ENCODE measurements at places on chromosomes 7 and 10.
A peak's percentile ranks its signal among the peaks of the same experiment; 100 is the strongest.

- DNase-seq: no peak
These were observed 82.5 kb downstream of the TMEM178B start for GRCh38 chr7:141156407-141156806.

DNA sequence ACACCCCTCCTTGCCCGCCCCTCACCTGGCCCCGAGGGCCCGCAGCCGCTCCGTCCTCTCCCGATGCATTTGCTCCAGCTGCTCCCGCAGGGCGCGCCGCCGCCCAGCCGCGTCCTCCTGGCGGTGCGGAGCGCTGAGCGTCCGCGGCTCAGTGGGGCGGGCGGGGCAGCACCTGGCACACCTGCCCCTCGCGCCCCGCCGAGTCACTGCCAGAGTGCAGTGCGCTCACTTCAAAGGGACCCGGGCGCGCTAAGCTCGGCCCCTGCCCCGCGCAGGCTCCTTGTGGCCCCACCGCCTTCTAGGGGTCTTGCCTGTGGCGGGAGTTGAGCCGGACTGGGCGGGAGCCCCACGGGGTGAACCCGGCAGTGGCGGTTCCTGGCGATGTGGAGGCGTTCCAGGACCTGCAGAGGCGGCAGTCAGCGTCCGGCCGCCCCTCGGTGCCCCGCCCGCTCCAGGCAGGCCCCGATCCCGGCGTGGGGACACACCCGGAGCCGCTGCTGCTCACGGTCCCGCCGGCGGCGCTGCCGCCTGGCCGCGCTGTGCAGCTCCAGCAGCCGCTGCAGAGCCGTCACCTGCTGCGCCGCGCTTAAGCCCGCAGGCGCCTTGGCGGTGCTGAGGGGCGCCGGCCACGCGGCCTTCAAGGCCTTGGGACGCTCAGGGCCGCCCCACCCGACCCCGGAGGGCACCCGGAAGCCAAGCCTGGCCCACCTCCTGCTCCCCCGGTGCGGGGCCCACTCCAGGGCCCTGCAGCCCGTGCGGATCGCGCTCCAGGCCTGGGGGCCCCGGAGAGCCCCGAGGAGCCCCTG is 6.7 kb downstream of the ATP6V1F start:
- peak; percentile 69 for DNase-seq

DNA sequence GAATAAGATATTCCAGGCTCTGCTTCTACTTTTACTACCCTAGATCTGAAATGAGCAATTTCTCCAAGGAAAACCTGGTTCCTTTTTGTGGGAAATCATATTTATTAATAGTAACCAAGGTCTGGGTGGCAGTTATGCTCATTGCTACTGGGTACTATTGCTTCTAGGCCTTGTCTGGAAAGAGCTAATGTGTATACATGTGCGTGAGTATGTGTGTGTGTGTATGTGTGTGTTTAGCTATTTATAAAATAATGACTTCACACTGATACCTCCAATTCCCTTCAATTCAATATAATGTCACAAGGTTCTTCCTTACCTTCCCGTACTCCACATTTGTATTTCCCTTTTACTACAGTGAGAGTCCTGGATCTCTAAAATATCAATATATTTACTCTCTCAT is 26.0 kb upstream of the PLCE1 start:
- DNase-seq: no peak

DNA sequence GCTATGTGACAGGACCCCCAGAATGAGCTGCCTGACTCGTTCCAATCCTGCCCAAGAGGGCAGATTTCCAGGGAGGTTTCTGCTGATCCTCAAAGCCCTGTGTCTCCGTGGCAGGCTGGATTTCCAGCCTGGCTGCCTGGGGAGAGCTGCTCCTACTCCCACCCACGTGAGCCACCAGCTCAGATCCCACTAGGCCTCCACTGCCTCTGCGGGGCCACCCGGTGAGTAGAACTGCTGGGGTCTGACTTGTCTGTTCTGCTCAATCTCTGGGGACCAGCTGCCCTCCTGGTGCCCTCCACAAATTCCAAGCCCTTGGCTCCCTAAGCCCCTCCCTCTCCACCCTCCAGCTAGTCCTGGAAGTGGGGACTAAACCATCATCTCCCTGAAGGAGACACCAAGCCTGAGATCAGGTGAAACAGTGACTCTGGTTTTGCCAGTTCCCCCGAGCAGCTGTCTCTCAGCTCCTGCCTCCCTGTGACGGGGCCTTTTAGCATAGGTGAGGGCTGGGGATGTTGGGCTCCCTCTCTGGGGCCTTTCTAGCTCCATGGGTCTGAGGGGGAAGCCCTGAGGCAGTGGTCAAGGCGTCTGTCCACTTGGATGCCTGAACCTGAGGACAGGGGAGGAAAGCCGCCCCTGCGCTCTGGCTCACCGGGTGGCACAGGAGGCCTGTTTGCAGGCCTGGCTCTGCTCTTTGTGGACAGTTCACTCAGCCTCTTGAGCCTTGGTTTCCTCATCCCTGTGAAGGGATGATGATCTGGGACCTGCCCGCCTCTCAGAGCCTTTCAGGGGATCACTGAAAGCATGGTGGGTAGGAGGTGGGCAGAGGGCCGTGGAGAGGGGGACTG is 5.6 kb downstream of the FAM241B start:
- no peak for DNase-seq

- DNase-seq: no peak
These were observed 11.2 kb downstream of the MUC17 start for GRCh38 chr7:101031082-101031481.

GRCh38 chr7:95526128-95526738 is 40.5 kb downstream of the ASB4 start:
- DNase-seq: no peak

DNA sequence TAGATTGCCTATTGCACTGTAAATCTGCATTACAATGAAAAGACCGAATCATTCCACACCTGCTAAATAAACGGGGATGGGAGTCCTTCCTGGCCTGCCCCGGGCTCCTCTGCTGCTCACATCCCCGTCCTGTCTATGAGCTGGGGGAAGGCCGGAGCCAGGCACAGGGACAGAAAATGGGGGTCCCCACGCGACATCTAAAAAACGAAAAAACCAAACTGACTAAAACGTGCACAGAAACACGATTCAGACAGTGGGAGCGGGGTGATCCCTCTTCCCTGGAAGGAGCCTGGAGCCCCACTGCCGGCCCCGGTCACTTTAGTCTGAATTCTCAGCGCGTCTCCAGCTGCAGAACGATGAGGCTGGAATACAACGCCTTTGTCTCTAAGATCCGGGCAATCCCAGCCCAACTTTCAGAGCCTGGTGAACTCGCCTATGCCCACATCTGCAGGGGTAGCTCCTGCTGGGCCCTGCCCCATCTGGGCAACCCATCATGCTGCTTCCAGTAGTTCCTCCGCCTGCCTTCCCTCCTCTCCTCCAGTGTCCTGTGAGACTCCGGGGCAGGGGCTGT is 78.0 kb downstream of the ADARB2 start:
- DNase-seq: no peak

DNA sequence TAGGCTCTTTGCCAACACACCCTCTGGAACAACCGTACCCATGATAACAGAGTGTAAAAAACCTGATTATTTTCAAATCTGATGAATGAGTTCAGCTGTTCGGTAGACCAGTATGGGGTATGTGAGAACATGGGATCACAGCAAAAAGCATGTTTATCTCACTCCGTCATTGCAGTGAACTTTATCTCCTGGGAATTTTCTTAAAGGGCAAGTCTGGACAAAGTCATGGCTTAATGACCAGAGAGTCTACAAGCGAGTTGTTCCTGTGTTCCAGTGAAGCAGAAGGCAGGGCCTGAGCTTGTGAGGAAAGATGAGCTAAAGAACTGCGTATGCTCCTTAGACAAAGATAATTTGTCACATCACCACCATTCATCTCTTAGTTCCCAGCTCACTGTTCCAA is 219.7 kb downstream of the TRIL start:
- DNase-seq: no peak

DNA sequence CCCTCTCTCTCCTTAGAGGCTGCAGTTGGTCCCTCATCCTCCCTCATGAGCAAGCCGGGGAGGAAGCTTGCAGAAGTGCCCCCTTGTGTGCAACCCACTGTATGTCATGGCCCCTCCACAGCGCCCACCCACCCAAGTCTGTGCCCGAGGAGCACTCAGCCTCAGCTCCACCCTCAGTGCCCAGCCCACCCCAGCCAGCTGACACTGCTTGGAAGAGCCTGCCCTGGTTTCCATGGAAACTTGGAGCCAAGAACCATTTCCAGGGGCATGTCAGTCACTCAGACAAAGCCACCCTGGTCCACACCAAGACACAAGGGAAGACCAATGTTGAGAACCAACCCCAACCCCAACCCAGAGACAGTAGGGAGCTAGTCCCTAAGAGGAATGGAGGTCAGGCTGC is 79.5 kb downstream of the PAX2 start:
- DNase-seq: no peak

DNA sequence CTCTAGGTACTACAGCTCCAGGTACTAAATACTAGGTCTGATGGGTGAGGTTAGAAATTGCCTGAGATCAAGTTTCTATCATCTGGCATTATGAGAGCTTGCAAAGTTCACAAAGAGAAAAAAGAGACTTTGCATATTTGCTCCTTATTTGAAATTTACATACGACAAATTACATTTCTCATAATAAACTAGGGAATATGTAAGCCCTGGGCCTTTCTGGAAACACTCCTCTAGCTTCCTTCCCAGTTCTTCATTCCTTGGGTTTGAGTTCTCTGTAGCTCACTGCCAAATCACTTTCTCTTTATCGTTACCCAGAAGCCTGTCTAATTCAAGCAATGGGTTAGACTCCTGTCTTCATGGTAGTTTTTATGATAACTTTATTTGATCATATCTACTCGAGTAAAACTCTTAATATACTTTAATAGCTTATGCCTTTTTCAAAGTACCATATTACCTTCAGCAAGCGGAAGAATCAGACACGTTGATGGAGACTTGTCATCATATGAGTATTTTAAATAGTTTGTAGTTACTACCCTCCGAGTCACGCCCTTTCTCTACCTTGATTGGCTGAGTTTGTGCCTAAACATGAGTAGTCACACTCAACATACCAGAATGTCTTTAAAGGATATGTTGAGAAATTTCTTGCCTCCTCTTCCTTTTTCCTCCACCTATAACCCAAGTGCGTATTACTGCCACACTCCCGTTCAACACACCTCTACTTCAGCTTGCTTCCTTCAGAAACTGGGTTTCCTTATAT is 150.5 kb downstream of the DKK1 start:
- no peak for DNase-seq

DNA sequence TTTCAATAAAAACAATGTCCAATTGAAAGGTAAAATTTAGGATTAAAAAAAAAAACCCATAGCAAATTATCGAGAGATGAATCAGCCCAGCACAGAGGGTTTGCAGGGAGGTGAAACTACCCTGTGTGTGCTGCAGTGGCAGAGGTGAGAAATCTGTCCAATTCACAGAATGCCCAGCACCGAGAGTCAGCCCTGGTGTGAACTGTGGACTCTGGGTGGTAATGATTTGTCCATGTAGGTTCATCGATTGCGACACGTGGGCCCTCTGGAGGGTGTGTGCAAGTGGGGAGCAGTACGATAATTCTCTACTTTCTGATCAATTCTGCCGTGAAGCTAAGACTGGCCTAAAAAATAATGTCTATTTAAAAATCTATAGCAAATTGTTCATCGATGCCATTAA is 94.5 kb upstream of the PFKP start:
- no peak for DNase-seq

GRCh38 chr7:4416396-4417056 is 265.6 kb upstream of the FOXK1 start:
- no peak for DNase-seq

DNA sequence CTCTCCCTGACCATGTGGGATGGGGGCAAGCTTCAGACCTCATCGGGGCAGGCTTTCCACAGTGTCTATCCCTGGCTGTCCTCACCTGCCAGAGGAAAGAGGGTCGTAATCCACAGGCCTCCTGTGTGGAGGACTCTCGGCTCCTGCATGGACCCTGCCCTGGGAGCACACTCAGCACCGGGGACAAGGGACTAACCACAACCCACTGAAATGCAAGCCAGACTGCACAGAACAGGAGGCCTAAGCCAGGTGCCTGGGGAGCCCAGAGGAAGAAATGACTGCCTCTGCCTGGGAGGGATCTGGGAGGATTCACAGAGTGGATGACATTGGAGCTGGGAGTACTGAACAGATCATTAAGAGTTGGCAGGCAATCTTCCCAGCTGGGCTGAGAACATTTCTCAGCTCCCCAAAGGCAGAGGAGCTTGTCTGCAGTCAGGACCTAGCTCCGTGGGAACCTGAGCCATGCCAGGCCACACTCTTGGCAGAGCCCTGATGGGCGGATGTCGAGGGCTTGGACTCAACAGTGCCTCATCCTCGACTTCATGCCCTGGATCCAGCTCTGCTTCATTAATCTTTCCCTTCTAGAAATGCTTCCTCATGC is 213.4 kb downstream of the USP6NL start:
- DNase-seq: no peak

DNA sequence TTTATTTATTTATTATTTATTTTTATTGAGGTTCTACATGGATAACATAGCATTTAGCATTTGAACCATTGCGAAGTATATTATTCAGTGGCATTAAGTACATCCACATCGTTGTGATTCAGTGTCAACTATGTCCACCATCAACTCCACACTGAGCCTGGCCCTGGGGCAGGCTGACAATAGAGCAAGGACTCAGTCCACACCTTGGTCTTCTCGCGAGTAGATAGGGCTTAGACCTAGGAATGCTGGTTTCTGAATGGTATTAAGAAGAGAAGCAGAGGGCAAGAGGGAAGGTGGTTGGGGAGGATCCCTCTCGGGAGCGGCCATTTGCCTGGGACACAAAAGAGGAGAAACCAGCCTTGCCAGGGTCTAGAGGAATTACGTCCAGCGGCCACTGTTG is 599.2 kb upstream of the MGMT start:
- DNase-seq: no peak

DNA sequence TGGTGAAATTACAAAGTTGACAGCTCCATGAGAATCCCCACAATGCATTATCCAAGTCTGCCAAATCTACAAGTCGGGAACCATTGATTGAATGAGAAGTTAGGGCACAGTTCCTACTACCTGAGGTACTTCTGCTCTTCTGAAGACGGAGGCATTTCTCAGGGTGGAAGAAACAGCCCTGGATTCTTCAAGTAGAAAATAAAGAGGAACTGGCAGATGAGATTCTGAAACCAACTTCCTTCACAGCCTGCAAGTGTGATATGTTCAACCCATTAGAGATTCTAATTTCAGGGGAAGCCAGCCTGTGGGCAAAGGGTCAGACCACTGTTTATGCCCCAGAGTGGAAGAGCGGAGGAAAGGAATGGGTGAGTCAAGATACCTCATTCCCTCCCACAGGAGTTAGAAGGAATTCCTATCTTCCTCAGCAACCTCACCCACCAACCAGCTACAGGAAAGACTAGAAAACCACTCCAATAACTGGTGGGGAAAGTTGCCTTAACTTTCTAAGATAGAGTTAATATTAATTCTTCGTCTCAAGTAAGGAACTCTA is 50.5 kb upstream of the BMPER start:
- no peak for DNase-seq

GRCh38 chr10:48590945-48591344 is 13.9 kb downstream of the ARHGAP22 start:
- DNase-seq: no peak
